ENCODE measurements at places on chromosomes 11 and 22.
A peak's percentile ranks its signal among the peaks of the same experiment; 100 is the strongest.

GRCh38 chr11:65305501-65306268, 9.0 kb upstream of the CDC42EP2 start:
- no peak for DNase-seq

DNA sequence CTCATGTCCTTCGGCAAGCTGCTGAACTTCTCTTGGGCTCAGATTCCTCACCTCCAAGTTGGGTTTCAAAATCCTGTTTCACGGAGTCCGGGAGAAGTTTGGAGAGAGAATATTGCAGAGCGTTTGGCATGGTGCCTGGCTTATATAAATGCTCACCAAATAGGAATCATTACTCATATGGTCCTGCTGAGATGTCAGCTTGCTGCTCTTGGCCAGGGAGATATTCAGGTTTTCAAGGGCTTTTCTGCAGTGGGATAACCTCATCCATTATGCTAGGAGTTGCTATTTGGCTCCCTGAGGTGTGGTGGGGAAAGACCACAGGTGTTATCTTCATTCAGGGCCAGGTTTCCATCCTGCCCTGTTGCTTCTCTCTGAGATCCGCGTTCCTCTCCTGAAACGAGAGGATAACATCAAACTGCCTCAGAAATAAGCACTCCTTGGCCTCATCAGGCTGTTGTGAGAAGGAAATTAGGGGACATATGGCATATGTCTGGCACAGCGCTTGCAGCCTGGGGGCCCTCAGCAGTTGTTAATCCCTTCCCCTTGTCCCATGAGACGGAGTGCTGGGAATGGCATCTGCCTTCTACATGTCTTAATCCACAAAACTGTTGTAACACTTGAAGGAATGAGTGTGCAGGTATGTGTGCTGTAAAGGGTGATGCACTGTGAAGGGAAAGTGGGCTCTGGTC, 29.9 kb upstream of the ACER3 start:
- DNase-seq, result no peak

GRCh38 chr22:26540119-26540518, 27.8 kb upstream of the TFIP11 start:
- no peak for DNase-seq

GRCh38 chr22:43222262-43222661, 35.3 kb upstream of the TTLL12 start:
- no peak for DNase-seq

- no peak for DNase-seq
Measured at GRCh38 chr22:32803020-32803737, 1.7 kb downstream of the TIMP3 start.

DNA sequence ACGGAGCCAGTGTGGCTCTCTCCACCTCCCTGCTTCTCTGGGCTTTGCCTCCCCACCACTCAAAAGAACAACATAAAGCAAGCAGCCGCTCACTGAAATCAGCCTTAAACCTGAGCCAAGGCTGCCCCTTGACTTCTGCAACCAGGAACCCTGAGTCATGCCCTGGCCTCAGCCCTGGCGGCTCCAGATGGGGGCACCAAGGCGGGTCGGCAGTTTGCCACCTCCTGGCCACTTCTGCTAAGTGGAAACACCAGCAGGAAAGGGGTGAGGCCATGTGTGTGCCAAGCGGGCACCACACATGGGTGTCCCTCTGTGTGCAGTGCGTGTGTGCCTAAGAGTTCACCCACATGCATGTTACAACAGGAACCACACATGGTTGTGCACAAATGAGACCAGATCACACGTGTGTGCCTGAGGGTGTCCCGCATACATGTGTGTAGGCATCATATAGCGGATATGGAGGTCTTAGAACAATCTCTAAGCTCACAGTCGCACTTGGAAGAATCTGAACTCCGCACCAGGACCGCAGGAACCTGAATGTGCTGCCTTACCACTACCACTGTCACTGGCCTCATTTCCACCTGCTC, 221.2 kb downstream of the MN1 start:
- no peak for DNase-seq

- no peak for DNase-seq
Measured at GRCh38 chr11:134657631-134658030, 245.6 kb upstream of the B3GAT1 start.

- DNase-seq, result no peak
Measured at GRCh38 chr11:39678996-39679395, 1780.5 kb downstream of the LRRC4C start.

GRCh38 chr11:32991898-32992297, 23.8 kb upstream of the DEPDC7 start:
- no peak for DNase-seq

DNA sequence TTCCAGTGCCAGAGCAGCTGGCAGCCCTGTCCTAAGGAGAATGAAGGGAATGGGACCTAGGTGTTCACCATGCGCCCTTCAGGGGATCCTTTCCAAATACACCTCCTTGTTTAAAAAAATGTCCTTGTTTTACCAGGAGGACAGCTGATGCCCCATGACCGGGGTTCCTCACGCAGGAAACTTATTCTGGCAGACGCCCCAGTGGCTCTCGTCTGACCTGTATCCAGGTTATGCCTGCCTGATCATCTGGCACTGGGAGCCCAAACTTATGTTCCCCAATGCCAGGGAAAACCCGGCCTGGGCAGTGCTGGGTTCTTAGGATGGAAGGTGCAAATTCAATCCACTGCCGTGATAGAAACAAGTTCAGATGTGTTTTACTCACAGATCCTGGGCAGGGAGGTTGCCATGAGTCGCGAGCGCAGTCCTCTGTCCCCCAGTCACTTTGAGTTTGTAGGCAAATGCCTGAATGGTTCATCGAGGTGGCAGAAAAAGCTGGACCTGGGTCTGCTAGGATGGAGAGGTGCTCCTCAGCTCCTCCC, 31.5 kb downstream of the MOV10L1 start:
- no peak for DNase-seq

GRCh38 chr22:19207884-19208283, 29.3 kb upstream of the SLC25A1 start:
- no peak for DNase-seq

DNA sequence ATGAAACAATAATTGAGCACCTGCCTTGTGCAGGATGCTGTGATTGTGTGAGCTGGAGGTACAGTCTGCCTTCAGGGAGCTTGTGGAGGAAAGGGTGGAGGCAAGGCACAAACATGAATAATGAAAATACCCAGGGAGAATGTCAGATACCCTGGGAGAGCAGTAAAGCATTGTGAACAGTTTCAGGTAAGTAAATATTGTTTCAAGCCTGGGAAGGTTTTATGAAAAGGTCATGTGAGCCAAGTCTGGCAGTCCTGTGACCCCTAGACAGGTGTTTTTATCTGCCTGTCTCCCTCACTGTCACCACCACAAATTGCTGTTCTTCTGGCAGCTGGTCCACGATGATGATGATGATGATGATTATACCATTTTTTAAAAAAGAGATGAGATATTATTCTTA, 32.0 kb downstream of the SPECC1L start:
- DNase-seq, result no peak

- no peak for DNase-seq
Measured at GRCh38 chr11:121486054-121486453, 33.3 kb upstream of the SORL1-AS1 start.

DNA sequence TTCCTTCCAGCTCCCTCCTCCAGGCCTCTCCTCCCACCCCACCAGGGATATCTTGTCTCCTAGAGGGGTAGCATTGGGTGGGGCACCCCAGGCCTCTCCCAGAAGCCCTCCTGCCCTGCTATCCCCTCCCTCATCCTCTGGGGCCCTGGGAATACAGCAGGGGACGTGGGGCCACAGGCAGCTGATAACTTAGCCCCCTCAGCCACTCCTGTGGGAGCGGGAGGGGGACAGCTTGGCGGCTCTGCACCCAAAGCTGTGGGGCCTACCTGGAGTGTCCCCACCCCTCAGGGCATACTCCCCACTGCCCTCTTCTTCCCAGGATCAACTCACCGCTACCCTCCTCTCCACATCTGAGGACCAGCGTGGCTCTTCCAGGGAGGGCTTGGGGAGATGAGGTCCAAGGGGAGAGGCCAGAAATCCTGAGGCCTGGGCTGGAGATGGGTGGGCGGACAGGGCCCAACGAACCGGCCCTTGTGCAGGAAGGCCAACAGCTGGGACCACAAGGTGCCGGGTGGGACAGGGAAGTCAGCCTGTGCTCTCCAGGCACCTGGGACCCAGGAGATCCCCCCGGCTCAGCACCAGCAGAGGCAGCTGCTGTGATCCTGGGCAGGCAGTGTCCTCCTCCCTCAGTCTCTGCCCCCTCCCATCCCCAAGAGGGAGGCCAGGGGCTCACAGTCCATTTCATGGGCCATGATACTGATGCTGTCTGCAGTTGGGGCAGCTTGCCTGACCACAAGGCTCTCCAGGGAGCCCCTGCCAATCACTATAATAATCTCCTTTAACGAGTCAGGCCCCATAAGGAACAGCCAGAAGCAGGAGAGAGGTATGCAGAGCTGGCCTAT, 23.2 kb downstream of the NEAT1 start:
- DNase-seq, result no peak

GRCh38 chr11:86151174-86152005, 82.5 kb upstream of the PICALM start:
- no peak for DNase-seq

DNA sequence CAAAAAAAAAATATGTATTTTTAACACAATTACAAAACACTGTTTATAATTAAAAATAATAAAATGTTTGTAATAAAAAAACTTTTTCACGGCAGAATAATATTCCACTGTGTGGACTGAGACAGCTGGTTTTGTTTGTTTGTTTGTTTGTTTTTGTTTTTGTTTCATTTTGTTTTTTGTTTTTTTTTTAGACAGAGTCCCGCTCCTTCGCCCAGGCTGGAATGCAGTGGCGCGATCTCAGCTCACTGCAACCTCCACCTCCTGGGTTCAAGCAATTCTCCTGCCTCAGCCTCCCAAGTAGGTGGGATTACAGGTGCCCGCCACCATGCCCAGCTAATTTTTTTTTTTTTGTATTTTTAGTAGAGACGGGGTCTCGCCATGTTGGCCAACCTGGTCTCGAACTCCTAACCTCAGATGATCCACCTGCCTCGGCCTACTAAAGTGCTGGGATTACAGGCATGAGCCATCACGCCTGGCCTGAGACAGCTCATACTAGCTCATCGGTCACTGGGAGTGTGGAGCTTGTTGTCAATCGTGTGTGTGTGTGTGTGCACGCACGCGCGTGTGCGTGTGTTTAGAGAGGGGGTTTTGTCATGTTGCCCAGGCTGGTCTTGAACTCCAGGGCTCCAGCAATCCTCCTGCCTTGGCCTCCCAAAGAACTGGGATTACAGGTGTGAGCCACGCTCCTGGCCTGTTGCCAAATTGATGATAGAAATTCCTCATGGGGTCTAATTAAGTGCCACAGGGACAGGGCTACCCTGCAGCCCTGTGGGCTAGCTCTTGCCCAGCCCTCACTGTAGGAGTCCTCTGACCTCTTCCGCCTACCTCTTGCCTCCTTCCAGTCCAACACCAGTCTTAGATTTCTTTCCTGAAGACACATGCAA, 7.2 kb upstream of the AIFM3 start:
- DNase-seq, result no peak

GRCh38 chr22:19152942-19153883, 3.1 kb upstream of the GSC2 start:
- no peak for DNase-seq

DNA sequence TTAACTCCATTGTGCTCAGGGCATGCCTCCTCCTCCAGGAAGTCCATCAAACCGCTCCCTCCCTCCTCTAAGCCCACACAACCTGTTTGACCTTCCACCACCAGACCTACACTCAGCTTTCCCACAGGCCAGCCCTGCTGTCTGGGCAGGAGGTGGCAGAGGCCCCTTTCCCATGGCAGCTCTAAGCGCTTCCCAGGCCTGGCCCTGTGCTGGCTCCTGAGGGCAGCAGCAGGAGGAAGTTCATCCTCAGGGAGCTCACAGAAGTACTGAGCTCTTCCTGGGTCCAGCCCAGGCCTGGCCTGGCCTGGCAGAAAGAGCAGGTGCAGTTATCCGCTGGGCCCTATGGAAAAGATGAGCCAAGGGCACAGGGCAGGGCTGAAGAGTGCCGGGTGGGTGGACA, 31.4 kb downstream of the ARAP1 start:
- no peak for DNase-seq

GRCh38 chr11:102633385-102634026, 8.4 kb upstream of the MMP20 start:
- no peak for DNase-seq

DNA sequence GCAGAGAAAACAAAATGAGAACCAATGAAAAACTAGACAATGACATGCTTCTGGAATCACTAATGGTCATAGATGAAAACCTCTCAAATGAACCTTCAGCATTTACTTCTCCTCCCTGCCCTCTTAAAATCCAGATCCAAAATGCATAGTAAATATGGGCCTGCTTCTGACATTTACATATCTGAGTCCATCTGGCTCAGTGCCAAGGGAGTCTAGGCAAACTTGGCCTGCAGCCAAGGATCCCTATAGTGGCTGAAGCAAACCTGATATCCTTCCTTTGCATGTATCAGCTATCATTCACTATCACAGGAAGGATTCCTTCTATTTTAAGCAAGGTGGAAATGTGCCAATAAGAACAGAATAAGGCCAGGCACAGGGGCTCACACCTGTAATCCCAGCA, 104.8 kb downstream of the C11orf58 start:
- DNase-seq, result no peak

DNA sequence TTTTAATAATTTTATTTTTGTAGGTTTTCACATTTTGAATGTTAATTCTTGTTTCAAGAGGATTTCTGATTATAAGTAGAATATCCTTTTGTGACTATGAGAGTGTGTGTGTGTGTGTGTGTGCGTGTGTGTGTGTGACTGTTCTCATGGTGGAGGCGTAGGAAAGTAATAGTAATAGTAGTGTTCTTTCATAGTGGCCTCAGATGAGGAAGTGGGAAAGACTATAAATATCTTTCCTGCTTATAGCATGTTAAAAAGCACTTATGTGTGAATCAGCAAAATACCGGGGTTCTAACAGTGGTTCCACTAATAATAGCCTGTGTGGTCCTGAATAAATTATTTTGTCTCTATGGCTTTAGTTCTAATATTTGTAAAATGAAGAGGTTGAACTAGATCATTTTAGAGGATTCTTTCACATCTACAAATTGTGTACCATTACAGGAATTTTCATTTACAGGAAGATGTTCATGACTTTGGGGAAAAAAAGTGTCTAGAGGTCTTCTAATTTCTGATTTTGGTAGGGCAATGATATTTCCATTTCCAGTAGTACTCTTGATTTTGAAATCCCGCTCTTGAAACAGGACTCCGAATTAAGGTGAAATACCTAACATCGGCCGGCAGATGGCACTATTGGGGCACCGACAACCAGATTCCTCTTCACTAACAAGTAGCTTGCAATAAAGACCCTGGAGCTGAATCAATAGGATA, 29.9 kb upstream of the OR10G7 start:
- DNase-seq, result peak; percentile 60
